ENCODE measurements at places on chromosomes 1 and 21.

DNA sequence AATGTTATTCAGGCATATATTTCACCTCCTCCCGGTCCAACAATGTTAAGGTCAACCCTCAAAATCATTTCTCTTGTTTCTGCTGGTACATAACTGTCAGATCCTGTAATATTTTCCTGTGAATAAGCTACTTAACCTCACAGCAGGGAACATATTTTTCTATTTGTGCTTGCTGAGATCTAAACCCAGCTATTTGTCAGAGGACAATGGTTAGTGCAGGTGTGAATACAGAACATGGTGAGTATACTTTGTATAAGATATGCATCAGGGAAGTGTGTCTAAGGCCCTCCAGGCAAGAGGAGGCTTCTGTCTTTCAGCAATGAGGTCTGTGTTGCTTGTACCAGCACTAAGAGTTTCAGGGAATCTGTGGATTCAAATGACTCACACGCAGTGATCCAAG lies 970.6 kb downstream of the NCAM2 start:
- DNase-seq: no peak

DNA sequence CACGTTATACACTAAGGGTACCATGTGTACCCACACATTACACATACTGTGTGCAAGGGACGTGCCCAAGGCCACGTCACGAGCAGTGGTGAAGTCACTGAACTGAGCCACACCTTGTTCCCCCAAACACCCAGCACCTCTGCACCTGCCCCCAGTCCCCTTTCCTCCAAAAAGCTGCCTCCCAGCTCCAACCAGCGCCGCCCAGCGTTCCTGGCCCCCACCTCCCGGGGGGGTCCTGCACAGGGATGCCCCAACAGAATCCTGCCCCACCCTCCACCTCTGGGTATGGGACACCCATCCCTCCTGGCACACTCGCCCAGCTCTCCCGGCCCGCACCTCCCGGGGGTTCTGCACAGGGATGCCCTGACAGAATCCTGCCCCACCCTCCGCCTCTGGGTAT lies 54.1 kb downstream of the CHD5 start:
- DNase-seq: no peak

GRCh38 chr1:91795591-91796389 lies 90.2 kb downstream of the TGFBR3 start:
- peak; percentile 70 for DNase-seq

DNA sequence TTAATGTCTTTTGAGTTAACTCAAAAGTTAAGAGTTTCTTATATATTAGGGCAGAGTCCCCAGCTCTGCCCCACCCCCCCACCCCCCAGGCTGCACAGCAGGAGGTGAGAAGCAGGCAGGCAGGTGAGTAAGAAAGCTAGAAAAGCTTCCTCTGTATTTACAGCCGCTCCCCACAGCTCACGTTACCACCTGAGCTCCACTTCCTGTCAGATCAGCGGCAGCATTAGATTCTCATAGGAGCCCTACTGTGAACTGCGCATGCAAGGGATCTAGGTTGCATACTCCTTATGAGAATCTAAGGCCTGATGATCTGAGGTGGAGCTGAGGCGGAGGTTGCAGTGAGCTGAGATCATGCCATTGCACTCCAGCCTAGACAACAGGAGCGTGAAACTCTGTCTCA lies 81.9 kb downstream of the SIM2 start:
- DNase-seq: no peak

- DNase-seq: no peak
Observed at GRCh38 chr1:109162626-109163025, 48.7 kb downstream of the ELAPOR1 start.

GRCh38 chr1:46288485-46289133 lies 14.8 kb downstream of the LRRC41 start:
- DNase-seq: peak; percentile 86

DNA sequence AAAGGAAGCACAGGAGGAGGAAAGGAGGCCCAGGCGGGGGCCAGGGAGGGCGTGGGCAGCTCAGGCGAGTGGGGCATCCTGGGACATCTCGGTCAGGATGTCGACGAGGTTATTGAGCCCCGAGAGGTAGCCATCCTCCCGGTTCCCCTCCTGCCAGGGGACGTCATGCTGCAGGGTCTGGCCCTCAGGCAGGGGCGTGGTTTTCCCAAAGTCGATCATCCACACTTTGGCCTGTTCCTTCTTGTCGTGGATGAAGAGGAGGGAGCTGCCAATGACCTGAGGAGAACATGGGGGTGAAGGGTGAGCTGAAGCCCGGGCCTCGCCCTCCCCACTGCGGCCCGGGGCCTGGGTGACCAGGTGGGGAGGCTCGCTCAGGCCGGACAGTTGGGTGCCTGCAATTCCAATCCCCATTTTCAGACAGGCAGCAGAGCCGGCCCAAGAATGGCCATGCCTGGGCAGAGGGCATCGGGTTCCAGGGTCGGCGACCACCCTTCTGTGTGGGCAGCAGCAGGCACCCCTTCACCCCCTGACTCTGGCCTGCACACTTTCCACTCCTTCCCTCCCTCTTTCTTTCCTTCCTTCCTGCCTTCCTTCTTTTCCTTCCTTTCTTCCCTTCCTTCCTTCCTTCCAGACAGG lies 86.2 kb downstream of the STUM start:
- DNase-seq: no peak

DNA sequence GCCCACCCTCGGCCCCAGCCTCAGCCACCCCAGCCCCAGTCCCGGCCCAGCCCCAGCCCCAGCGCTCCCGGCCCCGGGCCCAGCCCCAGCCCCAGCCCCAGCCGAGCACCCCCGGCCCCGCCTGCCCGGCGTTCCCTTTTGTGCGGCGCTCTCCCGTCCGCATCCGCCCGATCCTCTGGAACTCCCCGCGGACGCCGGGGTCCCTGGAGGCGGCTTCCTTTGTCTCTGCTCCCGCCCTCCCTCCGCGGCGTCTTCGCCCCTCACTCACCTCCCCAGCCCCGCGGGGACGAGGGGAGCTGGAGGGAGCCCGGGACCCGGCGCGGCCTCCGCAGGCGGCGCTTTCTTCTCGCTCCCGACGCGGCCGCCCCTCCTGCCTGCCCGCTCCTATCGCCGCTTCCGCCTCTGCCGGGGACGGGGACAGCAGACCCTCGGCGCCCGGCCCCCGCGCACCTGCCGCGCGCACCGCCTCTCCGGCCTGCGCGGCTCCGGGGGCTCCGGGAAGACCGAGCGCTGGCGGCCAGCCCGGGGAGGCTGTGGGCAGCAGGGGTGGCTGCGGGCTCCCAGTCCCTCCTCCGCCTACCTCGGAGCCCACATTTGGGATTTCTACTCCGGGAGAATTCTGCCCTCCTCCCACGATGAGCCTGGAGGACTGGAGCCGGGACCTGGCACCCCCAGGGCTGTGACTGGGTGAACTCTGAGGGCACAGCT lies 14.0 kb downstream of the AGRN start:
- DNase-seq: no peak

- no peak for DNase-seq
Observed at GRCh38 chr1:30386156-30386926, 337.0 kb downstream of the MATN1 start.

DNA sequence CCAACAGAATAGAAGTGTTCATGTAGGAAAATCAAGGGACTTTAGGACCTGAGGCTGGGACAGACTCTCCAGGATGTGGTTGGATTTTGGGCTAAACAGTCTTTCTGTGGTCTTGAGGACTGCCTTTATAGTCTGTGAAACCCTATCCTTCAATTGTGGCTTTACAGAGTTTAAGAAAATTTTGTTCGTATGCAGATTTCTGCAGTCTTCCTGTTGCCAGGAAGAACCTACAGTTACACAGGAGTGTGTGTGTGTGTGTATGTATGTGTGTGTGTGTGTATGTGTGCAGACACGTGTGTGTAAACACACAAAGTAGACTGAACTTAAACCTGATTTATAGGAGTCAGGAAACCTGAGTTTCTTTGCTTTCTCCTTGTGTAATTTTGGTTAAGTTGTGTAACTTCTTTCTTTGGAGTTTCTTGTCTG lies 22.8 kb downstream of the NEK7 start:
- peak; percentile 56 for DNase-seq

DNA sequence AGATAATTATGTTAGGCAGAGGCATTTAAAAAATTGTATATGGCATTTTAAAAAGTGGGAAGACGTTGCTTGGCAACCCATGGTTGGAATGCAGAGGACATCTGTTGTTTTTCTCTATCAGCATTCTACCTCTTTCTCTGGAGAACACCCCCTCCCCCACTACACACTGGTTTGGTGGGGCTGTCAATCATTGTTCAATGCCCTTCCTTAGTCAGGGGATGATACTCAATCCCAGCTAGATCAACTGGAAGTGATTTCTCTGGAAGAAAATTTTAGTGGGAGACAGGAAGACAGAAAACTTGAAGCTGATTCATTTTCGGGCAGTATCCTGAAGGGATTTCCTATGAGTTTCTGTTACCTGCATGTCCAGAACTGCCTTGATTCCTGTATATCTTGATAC lies 35.7 kb upstream of the CAP1 start:
- DNase-seq: peak; percentile 22

- no peak for DNase-seq
Observed at GRCh38 chr1:28888915-28889314, 25.5 kb upstream of the EPB41 start.

DNA sequence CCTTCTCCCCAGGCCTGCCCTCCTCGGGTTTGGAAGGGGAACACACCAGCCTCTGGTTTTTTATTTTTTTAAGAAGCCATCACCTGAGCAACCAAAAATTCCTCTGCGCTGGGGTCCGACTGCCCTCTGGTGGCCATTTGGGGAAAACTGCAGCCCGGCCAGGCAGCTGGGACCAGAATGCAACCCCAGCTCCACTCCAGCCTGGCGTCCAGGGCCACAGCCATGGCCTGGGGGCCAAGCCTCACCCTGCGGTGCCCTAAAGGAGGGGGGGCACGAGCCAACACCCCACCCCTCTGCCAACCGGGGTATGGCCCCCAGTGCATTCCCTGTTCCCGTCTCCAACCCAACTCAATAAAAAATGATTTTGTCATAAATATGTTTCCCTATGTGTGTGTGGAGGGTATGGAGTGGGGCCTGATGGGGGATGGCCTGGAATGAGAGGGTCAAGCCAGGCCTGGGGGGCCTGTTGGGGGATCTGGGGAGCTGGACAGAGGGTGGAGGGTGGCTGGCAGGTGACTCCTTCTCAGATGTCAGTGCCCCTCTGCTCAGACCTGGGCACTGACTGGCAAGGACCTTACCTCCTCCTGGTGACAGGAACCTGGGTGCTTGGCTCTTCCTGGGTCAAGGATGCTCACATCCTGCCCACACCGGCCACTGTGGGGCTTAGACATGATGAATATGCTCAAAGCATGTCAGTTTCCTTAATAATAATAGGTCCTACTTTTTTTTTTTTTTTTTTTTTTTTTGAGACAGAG lies 3.2 kb downstream of the GPR3 start:
- peak; percentile 61 for DNase-seq

- DNase-seq: peak; percentile 61
Observed at GRCh38 chr1:81876901-81877733, 76.4 kb downstream of the ADGRL2 start.
